Body of pancreas (tissue), 4 donors: ENCODE measurements at places on chromosomes 4 and X. TPM values are rescaled to one million over a fixed set of nuclear protein-coding genes. Genes with fewer than 3 reads are reported as not detected.
A peak's percentile ranks its signal among the peaks of the same experiment; 100 is the strongest.

GRCh38 chr4:85132117-85132516, 165.6 kb upstream of the WDFY3 start:
- DNase-seq = no peak

DNA sequence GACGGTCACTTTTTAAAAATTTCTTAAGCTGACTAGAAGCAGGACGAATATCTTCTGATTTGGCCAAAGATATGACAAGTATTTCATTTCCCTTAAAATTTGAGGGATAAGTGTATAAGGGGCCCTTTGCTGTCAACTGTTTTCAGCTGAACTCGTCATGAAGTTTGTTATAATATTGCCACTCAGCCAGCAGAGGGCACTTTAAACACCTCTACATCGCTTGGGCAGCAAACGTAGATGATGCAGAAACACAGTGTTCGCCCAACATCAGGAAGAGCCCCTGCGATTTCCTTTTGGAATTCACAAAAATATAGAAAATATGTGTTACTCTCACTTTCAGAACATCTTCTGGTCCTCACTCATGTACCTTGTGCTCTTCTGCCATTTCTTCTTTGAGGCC, 435.7 kb upstream of the FMR1 start:
- peak; percentile 19 for DNase-seq

- peak; percentile 56 for DNase-seq
Observed at GRCh38 chr4:48780865-48781214, 761 bp upstream of the FRYL start.

DNA sequence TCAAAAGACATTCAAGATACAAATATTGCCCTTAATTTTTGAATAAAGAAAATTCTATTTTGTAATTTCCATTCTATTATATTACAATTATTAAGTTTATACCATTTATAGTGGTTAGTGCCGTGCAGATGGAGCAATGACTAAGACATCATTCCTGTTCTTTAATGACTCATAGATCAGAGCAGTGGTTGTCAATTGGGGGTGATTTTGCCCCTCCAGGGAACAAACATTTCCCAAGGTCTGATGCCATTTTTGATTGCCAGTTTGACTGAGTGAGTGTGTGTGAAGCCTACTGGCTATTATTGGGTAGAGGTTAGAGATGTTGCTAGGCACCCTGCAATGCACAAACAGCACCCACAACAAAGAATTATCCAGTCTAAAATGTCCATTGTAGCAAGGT, 97.9 kb upstream of the DDIT4L start:
- DNase-seq = no peak

GRCh38 chrX:130119312-130119898, 9.1 kb upstream of the ELF4 start:
- DNase-seq = no peak

DNA sequence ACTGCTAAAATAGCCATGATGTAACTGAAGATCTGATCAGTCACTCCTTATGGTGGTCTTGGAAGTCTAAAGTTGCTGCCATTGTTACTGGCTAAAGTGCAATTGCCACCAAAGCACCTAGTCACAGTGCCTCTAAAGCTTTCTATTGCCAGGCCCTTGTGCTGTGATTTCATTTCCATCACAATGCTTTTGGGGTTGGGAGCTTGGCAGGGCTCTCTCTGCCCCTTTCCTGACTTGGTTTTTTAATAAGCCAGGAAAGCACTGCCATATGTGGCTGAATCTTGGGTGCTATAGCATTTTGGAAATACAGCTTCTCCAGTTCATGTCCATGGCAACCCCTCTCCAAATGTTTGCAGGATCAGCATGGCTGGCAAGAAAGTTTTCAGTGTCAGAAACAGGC, 1712.4 kb upstream of the TENM3 start:
- DNase-seq = no peak

DNA sequence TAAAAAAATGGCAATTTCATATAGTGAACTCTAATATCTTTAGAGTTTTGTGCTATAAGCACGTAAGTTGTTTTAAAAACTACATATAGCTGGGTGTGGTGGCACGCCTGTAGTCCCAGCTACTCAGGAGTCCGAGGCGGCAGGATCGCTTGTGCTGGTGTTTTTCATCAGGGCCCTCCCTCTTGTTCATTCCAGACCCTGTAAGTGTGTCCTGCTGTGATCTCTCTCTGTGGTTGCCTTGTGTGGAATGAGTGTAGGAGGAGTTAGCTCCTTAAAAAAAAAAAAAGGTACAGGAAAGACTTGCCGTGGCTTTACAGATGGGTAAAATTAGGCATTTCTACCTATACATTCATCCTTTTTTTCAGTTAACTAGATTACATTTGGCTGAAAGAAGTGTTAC, 35.4 kb downstream of the RBBP7 start:
- no peak for DNase-seq

DNA sequence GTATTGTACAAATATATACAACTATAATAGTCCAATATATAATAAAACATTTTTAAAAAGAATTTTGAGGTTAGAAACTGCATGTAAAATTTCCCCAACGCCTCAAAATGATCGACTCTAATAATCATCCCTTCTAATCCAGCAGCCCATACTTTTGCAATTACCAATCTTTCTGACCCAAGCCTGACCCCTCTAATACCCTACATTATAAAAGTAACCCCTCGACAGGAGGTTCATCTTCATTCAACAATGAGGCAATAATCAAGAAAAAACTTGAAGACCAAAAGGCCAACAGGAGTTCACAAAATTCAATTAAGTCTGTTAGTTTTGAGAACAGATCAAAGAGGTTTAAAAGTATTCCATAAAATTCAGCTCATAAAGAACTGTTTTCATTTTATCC, 393.5 kb downstream of the GPM6A start:
- no peak for DNase-seq

TMEM271 gene
- total RNA-seq = not detected

CXCL13 gene
- not detected for total RNA-seq

MXRA5 gene
- total RNA-seq = 1.6 TPM

HSD17B13 gene
- 0.66 TPM for total RNA-seq

GCNA gene
- total RNA-seq = 3.6 TPM
